ENCODE measurements at places on chromosomes 7 and 10.
A peak's percentile ranks its signal among the peaks of the same experiment; 100 is the strongest.

GRCh38 chr7:35800718-35801391 lies at the start of gene SEPTIN7:
Gene SEPTIN7, plus strand, starts transcription at chr7:35801057. Its CDS starts 153 bp downstream, at chr7:35801210.
- DNase-seq, result peak; percentile 96

- no peak for DNase-seq
Observed at GRCh38 chr10:109784236-109784635, 139.1 kb downstream of the XPNPEP1 start.

GRCh38 chr10:666237-667012 lies 23.0 kb downstream of the DIP2C start:
- DNase-seq, result no peak

GRCh38 chr10:124520558-124521428 lies 59.2 kb downstream of the LHPP start:
- DNase-seq, result no peak

GRCh38 chr7:14395860-14396259 lies 406.4 kb upstream of the ETV1 start:
- DNase-seq, result no peak

DNA sequence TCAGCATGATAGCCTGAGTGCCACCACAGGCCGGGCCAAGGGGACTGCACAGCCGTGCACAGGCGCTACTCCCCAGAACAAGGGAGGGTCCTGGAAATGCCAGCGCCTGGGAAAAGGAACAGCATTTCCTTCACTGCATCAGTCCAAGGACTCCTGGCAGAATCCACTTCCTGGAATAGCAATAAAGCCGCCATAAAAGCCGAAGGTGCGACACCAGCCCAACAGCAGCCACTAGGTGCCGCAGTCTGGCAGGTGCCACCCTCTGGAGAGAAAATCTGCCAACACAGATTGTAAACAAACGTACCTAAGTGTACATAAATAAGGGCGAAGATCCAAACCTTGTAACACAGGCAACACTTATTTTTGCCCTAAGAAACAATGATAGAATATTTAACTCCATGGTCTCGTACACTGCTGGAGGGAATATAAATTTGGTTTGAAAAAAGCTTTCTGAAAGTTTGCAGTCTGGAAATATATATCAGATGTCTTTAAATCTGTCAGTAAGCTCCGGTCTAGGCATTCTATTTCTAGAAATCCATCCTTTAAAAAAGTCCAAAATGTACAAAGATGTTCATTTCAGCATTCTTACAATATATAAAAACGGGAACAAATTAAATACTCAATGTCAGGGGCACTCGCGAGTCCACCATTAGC lies 22.2 kb downstream of the VOPP1 start:
- no peak for DNase-seq

- no peak for DNase-seq
Observed at GRCh38 chr10:34294137-34294536, 521.0 kb downstream of the PARD3 start.

DNA sequence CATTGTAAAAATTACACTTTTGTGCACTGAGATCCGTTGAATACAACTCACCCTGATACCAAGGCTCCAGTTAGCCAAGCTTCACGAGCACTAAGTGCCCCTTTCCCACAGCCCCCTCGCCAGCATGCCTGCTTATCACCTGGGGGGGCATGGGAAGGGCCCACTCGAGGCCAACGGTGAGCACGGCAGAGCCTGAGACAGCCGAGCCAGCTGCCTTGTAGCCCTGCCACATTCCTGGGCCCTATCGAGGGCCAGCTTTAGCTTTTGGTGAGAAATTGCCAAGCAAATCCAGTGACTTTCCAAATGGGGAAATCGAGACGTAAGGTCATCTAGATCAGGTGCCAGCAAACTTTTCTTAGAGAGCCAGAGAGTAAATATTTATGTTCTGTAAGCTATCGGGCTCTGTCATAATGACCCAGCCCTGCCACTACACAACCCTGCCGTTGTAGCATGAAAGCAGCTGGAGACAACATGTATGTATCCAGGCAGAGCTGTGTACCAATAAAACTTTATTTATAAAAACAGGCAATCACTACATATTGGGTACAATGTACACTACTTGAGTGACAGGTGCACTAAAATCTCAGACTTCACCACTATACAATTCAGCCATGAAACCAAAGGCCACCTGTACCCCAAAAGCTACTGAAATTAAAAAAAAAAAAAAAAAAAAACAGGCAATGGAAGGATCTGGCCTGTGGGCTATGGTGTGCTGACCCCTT lies 83.6 kb downstream of the FAM53B start:
- no peak for DNase-seq

DNA sequence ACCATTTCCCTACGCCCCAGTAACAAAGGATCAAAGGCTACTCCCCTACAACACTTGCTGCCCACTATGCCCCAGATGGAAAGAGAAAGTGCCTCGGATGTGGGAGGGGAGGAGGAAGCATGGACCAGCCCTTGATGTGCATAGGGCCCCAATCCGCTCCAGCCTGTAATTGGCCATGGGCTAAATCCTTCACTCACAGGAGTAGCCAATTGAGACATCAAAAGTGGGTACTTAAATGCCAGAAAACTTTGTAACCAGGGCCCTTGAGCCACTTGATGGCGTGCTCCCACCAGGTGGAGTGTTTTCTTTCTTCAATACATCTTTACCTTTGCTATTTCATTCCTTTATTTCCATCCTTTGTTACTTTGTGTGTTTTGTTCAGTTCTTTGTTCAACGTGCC lies 500.5 kb upstream of the LRRN3 start:
- no peak for DNase-seq

DNA sequence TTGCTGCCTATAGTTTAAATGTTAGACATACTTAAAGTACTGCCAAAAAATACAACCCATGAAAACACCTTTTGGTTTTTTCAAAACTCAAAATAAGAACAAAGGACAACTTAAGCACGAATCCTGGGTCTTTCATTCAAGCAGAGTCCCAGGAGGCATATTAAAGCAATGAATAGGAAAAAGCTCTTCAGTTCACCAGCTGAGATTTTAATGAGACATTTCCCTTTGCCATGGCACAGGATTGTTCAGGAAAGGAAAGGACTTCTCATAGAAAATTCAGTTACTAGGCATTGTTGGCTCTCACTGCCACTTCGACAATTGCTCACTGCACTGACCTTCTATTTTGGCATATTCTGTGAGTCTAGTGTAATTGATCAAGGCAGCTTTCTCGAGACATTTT lies 133.5 kb upstream of the FEZF1 start:
- DNase-seq, result peak; percentile 32

DNA sequence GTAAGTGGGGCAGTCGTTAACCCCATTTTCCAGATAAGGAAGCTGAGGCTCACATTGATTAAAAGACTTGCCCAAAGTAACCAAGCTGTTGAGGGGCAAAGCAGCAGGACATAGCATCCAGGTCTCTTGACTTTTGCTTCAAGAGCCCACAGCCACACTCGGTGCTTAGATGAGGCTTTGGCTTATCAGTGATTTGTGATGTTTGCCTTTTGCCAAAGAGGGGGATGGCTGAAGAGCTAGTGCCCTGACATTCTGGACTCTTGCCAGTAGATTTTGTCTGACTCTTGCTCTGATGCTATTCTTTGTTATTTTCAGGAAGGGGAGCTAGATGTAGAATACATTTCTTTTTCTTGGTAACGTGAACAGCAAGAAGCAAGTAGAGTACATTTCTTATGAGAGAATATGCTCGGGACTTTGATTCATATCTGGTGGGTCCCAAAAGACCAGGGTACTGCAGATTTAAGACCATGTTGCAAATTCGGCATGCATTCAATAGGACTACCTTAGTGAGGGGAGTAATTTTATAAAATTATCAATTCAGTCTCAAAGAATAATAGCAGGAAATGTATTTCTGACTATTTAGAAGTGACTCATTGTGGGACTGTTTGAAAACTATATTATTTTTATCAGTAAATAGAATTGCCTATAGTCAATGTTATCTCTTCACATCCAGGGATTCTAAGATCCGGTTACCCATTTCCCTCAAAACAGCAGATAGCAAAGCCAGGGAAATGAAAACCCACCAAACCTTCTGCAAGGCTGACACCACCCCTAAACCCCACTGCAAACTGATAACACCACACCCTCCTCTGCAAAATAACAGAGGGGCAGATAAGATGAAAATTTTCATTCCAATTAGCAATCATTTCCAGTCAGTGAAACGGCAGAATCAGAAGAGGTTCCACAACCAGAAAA lies 180.0 kb upstream of the BMPER start:
- DNase-seq, result no peak

DNA sequence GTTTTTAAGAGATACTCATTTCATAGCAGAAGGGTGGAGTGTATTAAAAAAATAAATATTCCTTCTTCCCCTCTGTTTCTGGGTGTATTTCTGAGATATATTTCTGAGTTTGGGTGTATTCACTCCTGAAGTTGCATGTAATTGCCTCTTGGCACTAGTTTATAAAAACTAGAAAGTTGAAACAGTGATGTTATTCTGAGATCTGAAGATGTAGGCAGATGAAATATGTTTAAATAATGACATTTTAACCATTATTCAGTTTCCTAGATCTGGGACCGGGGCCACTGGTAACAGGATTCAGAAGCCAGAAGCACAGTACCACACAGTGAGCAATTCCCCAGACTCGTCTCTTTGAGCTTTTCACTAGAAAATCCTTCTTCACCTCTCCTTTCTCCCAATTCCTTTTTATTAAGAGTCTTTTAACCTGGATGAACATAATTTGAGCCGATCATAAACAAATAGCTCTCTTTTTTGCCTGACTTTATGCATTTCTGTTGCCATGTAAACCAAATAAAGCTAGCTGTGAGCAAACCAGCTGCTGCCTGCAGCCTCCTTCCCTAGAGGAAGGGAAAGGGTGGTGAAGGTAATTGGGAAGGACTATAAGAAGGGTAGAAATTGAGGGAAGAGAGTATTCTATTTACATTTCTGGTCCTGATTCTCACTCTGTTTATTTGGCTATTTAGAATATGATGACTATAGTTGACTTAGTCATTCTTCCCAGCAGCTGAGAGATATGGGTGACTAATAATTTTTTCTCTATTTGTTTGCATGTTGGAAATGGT lies 101.8 kb upstream of the STRIP2 start:
- no peak for DNase-seq

- no peak for DNase-seq
Observed at GRCh38 chr7:693280-693679, 33.2 kb upstream of the DNAAF5 start.

DNA sequence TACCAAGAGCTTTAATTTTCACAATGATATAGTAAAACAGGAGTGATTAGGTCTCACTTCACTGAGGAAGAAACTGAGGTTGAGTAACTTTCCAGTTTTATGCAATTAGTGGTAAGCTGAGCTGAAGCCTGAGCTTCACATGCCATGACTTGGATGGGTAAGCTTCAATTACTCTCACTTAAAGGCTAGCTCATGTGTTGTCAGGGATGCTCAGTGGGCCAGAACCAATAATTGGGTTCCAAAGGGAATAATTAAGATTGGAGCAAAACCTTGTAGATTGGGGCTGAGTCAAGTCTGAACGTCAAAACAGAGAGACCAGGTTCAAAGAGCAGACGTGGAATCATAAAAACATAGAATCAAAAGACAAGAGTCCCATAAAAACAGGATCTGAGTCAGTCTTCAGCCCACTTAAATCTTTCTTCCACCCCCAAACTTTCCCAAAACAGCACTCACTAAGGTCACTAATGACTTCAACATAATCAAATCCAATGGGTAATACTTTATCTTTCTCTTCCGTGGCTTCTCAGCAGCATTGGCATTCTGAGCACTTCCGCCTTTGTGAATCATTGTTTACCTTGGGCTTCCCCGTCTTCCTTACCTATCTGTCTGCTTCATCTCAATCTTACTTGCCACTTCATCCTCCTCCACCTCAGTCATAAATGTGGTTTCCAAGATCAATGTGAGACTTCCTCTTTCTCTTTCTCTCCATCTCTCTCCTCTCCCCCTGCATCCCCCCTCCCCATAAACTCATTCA lies 23.0 kb upstream of the EGFR start:
- no peak for DNase-seq

DNA sequence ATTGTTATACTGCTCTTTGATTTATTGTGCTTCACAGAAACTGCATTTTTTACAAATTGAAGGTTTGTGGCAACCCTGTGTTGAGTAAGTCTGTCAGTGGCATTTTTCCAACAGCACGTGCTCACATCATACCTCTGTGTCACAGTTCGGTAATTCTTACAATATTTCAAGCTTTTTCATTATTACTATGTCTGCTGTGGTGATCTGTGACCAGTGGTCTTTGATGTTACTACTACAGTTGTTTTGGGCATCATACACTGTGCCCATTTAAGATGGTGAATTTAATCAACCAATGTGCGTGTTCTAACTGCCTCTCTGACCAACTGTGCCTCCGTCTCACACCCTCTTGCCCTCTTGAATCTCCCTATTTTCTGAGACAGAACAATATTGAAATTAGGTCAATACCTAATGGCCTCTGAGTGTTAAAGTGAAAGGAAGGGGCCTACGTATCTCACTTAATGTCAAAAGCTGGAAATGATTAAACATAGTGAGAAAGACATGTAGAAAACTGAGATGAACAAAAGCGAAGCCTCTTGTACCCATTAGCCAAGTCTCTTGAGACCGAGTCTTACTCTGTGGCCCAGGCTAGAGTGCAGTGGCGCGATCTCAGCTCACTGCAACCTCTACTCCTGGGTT lies 20.2 kb upstream of the ASL start:
- DNase-seq, result no peak

DNA sequence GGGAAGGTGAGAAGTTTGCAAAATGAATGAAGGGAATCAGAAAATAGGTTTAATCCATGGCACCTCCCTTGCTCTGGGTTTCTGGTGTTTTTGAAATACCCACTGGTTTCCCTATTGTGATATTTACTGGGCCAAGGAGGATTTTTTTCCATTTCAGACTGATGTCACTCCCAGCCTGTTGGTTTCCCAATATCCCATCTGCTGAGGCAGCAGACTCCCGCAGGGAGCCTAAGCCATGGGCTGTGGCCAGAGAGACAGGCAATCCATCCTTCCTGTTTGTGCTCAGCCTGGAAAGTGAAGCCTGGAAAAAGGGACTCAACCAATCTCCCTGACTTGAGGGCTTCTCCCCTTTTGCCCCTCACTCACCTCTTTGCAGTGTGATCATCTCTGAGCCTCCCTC lies 22.8 kb downstream of the FAM107B start:
- DNase-seq, result no peak

DNA sequence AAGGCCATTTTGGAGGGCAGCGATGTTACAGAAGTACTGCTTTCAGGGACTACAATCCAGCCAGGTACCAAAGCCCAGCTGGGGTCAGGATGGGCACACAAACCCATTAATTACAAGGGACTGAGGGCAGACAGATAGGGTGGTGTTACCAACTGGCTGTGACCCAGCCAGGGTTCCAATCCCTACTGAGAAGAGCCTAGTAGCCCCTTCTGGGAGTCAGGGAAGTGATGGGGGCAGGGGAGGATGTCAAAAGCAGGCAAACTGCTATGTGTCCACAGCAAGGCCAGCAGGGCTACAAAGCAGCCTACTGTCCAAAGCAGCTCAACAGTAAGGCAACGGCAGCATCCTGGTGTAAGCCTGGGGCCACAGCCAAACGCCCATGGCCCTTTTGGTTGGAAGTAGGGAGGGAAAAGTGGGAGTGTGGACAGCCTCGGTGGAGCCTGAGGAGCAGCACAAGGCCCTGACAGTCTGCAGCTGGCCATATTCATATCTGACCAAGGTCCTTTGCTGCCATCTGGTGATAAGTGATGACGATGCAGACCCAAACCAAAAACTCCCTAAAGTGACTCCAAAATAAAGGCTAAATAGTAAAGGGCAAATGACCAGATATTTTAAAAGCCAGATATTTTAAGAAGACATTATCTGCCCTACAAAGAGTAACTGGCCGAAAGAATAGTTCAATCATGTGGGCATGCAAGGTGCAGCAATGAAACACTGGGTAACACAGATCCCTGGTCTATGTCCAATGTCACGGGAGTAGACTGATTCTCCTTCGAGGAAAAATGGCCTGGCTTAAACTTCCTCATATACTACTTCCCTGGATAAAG lies 56.9 kb downstream of the XPNPEP1 start:
- no peak for DNase-seq
